ENCODE measurements at places on chromosomes 12 and 14.

DNA sequence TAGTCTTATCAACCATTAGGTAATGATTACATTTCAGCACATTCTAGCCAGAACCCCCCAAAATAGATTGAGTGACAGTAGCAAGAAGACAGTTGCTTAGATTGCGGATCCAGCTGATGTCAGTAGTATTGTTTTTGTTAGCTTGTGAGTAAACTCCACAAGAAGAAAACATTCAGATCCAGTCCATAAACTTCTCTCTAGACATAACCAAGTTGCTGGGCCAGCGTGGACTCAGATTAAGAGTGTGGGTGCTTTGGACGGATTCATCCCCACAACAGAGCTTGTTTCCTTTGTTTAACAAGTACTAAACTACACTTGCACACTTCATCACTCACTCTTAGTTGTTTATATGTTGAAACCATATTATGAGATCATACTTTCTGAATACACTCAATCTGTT is 293.4 kb downstream of the NPAS3 start:
- DNase-seq = no peak

- DNase-seq = no peak
Measured at GRCh38 chr12:4379405-4379804, at the start of gene FGF23. Gene FGF23 (minus strand): TSS chr12:4379712. CDS start chr12:4379582, 130 bp downstream.

DNA sequence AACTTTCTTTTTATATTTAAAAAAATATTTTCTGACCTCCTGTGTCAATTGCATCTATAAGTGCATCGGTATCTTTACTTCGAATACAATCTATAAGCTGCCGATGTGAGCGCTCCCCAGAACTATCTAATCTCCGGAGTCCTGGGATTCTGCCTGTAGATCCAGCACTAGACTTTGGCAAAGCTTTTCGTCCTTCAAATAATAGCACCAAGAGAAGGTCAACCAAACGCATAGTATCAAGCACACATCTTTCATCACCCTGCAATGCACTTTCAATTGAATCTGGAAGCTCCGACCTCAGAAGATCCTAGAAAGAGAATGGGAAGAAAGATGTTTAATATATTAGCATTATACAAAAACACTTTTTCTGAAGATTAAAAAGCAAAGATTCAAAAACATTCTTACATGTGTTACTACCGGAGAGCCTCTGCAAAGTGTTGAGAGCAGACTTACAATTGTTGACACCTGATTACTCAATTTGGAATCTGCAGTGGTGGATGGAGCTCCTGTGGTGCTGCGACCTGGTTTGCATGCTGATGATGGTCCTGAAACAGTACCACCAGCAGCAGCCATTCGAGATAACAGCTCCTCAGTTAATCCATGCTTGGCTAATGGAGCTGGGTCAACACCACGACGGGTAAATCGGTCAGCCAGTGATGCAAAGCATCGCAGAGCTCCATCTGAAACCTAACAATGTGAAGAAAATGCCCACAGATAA is 34.3 kb downstream of the HECTD1 start:
- DNase-seq = no peak

- no peak for DNase-seq
Measured at GRCh38 chr12:16036073-16036472, 124.9 kb downstream of the DERA start.

GRCh38 chr14:93531644-93532043 is 100.9 kb downstream of the UNC79 start:
- no peak for DNase-seq

GRCh38 chr12:87921621-87922020 is 107.6 kb downstream of the C12orf50 start:
- DNase-seq = no peak

GRCh38 chr14:90425373-90425879 is 28.6 kb downstream of the CALM1 start:
- no peak for DNase-seq

Data from AG09309 (cell line).